ENCODE measurements at places on chromosomes 16 and 17.

DNA sequence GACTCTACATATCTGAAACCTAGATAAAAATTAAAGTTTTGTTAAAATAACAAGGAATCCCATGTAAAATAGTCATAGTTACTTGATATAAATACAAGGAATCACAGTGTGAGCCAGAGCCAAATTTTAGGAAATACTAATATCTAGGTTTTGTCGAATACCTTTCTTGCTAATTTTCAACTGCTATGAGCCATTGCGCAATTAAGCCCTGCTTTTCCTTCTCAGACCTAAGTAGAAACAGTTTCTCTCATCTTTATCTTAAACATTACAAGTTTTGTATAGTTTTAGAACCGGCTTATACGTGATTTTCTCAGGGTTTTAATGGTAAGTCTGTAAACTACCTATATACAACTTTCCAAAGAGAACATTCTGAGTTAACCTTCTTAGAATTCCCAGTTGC is 157.4 kb upstream of the NOG start:
- DNase-seq = no peak

GRCh38 chr16:66003201-66003600 is 363.3 kb upstream of the CDH5 start:
- no peak for DNase-seq

DNA sequence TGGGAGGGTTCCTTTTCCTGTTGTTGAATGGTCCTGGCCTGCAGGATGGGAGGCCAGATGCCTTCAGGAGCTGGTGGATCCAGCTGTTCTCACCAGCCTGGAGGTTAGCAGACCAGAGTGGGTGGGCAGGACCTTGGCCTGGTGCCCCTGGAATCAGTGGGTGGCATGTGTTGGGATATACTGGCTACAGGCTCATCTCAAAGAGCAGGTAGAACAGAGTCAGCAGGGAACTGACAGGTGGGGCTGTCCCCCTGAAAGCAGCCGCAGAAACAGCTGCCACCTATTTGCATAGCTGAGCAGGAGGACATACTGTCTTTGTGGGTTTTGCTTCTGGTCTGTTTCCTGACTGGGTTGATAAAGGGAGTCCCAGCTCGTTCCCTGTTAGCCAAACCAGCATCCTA is 144.1 kb downstream of the RAB11FIP4 start:
- no peak for DNase-seq

DNA sequence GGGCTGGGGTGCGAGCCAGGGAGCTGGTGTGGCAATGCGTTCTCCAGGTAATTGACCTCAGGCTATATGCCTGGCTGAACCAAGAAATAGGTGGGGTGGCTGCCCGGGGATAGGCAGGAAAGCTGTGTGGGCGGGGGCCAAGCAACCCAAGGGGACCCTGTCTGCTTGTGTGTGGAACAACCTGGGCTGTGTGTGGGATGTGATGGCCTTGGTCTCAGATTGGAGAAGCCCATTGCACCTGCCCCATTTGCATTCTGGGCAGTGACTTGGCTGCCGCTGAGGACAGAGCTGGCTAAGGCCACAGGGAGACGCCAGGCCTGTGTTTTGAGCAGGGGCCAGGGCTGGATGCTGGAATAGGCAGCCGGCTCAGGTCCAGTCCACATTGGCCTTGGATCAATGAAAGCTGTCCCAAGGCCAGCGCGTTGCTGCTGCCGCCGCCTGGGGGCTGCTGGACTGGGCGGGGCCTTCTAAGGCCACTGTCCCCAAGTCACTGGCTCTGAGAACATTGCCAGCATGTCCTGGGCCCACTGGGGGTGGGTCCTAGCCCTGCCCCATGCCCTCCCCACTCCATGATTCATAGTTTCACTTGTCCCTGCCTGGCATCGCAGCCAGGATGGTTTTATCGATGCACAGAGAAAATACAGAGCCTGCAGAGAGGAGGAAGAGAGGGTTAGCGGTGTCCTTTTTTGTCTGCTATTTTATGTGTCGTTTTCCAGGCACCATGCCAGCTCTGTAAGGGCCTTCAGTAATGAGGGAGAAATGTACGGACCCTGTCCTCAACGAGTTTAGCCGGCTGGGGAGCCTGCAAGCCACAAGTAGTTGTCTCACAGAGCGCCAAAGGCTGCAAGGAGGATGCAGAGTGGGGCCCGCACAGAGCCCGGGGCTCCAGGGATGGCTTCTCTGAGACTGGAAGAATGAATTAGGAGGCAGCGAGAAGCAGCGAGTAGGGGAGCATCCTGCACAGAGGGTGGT is 43.9 kb downstream of the NKD1 start:
- no peak for DNase-seq

DNA sequence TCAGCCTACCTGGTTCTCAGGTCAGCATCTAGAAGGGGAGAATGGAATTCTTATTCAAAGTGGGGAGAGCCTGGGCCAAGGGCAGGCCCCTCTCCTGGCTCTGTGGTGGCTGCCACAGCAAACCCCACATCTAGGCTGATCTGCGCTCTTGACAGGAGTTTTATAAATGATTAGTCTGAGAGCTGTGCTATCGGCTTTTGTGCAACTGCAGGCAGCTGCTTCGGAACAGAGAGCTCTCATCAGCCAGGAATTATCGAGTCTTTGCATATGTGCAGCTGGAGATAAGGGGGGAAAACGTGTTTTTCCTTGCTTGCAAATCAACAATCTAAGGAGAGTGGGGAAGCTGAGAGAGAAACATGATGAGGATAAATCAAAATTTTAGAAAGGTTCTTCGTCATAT is 91.7 kb downstream of the HS3ST3A1 start:
- no peak for DNase-seq

GRCh38 chr16:83354015-83354414 is 453.8 kb upstream of the HSBP1 start:
- no peak for DNase-seq

Data from esophagus squamous epithelium (tissue), 5 donors.